ENCODE measurements at places on chromosomes 2 and 18.

GRCh38 chr2:953975-954686 is 3.5 kb downstream of the SNTG2 start:
- no peak for DNase-seq

GRCh38 chr2:29314816-29315571 is 199.8 kb downstream of the CLIP4 start:
- no peak for DNase-seq

DNA sequence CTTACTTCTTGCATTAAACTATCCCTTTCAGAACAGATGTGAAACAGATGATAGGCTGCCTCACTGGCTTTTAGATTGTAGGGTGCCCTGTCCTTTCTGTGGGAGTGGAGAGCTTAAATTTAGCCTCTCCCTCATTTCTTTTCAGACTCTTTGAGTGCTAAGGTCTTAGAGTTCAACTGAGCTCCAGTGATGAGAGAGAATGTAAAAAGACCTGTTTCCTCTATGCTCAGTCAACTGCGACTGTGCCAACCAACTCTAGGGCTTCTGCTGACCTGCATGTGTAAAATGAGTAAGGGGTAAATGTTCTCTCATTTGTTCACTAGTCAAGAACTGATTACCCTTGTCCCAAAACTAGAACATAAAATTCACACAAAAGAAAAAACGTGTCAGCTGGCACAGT is 104.8 kb upstream of the TGFA start:
- no peak for DNase-seq

GRCh38 chr2:66696886-66697285 is 262.0 kb downstream of the MEIS1 start:
- no peak for DNase-seq

DNA sequence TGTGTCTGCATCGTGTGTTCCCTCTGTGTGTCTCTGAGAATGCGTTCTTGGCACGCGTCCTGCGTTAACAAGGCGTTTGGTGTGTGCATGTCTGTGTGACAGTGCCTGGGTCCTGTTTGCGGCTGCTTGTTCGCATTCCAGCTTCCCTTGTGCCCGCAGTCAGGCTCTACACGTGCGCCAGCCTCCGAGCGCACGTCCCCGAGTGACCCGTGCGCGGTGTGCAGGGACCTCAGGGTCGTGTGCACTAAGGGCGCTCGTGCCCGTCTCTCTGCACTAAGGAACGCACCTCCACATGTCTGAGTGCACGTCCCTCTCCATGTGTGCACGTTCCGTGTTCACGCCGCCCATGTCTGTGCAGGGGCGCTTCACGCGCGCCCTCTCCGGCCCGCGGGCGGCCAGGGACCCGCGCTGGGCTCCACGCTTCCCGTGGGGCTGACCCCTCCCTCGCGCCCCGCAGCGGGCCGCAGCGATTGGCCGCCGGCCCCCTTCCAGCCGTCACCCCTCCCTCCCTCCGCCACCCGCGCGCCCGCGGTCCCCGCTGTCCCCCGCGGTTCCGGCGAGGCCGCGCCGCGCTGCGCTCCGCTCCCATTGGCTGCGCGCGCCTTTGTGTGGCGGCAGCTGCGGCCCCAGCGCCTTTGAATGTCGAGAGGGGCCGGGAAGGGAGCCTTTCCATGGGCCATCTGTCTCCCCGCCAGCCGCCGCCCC is 229.4 kb downstream of the HAUS1 start:
- DNase-seq: no peak

DNA sequence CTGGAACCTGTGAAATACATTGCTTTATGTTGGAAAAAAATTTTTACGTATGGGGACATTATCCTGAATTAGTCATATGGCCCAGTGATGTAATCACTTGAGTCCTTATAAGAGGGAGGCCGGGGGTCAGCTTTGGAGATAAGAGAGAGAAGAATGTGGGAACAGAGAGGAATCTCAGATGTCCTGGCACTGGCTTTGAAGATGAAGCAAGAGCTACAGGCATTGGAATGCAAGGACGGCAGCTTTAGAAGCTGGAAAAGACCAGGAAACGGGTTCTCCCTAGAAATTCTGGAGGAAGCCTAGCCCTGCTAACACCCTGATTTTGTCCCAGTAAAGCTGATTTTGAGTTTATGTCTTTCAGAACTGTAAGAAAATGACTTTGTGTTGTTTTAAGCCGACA is 1129.9 kb upstream of the GYPC start:
- no peak for DNase-seq

- DNase-seq: no peak
Observed at GRCh38 chr18:59374128-59374527, 15.1 kb upstream of the LMAN1 start.

GRCh38 chr2:119408221-119408619 is 23.4 kb upstream of the TMEM37 start:
- no peak for DNase-seq

DNA sequence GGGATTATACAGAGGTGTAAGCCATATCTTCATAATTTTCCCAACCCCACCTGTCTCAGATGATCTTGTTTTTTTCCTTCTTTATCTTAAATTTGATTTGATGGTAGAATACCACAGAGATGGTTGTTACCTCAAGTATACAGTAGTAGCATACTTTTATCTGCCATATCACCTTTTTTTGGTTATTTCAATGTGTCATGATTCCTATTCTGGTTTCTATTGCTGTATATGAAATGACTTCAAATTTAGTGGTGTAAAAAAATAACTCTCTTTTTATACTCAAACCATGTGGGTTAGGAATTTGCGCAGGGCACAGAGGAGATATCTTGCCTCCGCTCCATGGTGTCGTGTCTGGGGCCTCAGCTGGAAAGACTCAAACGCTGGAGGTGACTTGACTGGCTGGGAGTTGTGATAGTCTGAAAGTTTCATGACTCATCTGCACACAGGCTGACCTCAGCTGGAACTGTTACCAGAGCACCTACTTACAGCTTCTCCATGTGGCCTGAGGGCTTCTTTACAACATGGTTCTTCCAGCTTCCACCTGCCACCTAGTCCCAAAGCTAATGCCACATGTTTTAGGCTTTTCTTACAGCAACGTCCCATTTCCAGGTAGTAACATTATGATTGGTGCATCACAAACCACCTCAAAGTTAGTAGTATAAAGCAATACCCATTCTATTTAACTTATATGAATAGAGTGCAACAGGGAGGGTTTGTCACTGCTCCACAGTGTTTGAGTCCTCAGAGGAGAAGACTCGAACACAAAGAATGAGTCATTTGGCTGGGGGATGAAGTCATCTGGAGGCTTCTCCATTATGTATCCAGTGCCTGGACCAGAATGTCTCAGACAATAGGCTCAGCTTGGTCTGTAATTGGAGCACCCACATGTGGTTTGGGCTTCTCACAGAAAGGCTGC is 82.3 kb upstream of the XPO1 start:
- no peak for DNase-seq

DNA sequence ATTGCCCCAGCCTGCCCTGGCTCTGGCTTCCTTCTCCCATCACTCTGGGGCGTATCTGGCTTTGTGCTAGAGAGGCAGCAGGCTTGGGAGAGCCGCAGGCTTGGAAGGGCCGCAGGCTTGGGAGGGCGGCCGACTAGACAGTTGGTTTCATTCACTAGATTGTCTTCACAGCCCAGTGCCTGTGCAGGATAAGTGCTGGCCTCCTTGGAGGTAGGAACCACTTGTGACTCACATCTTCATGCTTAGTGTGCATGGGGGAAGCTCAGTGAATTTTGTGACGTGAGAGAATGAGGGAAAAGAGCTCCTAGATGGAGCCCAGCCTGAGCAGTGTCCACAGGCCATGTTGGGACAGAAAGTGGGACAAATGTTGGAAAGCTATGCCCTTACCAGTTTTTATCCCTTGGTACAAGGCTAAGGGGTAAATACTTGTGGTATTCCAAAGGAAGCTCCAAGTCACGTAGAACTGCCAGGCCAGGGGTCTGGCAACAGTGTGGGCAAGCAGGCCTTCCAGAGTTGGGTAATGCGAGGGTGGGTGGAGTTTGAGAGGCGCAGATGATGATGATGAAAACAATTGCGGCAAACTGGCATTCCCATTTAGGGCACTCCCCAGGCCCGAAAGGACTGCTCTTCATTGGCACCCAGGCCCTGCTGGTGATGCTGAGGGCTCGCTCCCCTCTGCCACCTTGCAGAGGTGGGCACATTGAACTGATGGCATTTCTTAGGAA is 100.1 kb downstream of the DDX1 start:
- no peak for DNase-seq

DNA sequence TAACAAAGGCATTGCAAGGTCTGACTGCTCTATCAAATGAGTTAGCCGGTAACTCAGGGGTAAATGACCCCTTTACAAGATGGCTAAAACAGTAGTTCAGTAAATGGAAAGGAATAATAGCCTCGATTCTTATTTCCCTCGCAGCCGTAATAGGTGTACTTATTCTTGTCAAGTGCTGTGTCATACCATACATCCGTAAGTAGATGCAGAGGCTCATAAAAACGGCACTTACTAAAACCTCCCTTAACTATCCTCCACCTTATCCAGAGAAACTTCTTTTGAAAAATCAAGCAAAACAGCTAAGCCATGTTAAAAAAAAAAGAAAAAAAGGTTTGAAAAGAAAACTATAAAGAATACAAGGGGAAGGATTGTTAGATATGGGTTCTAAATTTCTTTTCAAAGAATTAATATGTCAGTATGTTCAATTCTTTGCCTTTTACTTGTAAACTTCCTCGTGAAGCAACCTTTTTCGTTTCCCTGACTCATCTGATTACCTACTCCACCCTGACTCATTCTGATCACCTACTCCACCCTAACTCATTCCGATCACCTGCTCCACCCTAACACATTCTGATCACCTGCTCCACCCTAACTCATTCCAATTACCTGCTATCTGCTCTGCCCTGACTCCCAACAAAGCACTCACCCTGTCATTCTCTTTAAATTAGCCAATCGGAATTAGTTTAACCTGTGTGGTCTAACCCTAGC is 127.5 kb downstream of the SPAG16 start:
- no peak for DNase-seq

GRCh38 chr18:9280849-9281248 is 53.7 kb upstream of the TWSG1 start:
- DNase-seq: no peak

DNA sequence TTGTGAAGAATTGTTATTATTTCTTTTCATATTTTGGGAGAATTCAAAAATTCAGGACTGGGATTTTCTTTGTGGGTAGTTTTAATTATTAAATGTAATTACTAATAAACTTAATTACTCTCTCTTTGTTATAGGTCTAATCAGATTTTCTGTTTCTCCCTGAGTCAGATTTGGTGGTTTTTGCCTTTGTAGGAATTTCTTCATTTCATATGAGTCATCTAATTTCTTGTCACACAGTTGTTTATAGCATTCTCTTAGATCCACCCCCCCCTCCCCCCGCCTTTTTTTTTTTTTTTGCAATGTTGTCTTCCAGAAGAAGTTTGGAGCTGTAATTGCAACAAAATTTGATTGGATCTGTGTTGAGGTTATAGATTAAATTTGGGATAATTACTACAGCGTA is 26.0 kb upstream of the GALR1 start:
- no peak for DNase-seq

GRCh38 chr18:8987241-8987640 is 115.3 kb upstream of the NDUFV2 start:
- no peak for DNase-seq

DNA sequence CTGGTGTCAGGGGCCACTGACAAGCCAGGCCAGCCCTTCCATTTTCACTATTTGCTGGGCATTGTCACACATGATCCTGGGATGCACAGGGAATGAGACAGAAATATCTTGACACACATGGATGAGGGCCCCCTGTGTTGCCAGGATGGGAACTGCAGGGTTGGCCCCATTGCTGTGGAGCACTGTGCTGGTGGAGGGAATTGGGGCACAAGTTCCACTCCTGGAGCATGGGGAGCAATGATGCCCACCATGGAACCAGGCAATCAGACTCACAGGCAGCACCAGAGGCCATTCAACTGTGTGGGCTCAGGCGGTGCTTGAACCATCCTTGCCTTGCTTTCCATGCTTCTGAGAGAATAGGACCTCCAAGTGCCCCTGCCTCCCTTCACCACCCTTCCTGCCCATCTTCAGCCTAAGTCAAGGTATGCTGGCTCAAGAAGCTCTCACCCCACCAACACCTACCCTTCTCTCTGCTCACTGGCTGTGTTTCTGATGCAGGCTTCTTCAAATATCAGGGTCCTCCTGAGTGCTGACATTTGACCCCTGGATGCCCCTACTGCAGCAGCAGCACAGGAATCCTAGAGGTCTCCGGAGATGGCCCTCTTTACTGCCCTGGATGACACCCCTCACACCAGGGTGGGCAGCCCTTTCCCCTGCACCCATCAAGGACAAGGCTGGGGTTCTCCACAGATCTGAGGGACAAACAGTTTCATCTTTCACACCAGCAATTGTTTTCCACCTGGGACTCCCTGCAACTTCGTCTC is 11.0 kb downstream of the ADRA2B start:
- no peak for DNase-seq

DNA sequence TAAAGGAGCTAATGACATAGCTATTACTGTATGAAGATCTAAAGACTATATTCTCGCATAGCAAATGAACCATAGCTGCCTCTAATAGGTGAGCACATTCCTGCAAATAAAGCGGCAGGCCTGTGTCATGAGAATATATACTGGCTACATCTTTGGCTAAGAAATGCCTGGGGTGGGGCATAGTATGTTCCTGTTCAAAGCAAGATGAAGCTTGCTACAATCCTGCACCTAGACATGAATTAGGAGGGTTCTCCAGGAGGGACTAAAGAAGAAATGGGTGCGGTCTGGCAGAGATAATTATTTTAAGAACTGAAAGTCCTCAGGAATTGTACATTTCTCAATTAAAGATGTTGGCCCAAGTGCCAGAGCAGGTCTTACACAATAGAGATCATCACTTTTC is 46.8 kb upstream of the PLA2R1 start:
- no peak for DNase-seq

- DNase-seq: no peak
Observed at GRCh38 chr18:48061781-48062570, 131.5 kb upstream of the SMAD2 start.
